ENCODE measurements at places on chromosomes 1 and 21.

DNA sequence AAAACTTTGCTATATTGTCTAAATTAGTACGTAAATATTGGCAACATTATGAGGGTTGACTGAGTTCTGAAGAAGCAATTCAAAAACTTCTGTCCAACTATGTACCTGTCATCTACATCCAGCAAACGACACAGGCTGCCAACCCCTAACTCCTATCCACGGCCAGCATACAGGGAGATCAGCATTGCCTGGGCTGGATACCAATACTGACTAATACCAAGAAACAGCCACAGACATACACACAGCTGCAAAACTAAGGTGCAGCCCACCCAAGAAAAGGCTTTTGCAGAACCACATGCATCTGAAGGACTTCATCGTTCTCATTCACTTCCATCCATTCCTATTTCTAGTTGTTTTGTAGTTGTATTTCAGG, 2.0 kb downstream of the KIAA0319L start:
- DNase-seq: no peak

- peak; percentile 17 for DNase-seq
These were observed 38.6 kb upstream of the EPS8L3 start for GRCh38 chr1:109802136-109802900.

- no peak for DNase-seq
These were observed 332.4 kb downstream of the CAMTA1 start for GRCh38 chr1:7117399-7118281.

DNA sequence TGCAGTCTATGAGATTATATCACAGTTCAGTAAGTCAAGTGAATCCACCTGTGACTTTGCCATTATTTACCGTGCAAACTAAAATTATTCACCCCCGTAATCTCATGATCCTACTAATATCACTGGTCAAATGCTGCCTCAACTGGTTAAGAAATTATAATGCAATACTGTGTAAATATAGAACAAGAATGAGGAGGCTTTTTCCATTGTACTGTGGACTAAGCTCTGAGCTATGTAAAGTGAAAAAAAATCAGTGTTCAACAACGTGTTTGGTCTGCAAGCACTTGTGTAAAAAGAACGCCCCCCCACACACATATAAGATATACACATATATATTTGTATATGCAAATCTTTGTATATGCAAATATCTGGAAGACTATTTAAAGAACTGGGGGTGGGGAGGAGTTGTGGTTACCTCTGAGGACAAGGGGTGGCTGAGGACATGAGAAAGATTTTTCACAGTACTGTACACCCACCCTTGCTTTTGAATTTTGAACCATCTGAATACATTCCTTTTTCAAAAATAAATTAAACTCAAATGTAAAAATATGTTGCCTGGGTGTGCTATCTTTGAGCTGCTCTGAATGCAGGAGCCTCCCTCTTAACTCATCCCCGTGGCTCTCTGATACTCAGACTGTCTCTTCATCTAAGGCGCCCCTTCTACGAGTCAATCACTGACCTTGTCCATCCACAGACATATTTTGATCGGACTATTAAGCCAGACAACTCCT, 57.0 kb downstream of the PTP4A2 start:
- DNase-seq: no peak

- no peak for DNase-seq
These were observed 70.2 kb downstream of the SH3GLB1 start for GRCh38 chr1:86774305-86775295.

GRCh38 chr1:115182012-115182715, 92.9 kb upstream of the TSPAN2 start:
- no peak for DNase-seq

DNA sequence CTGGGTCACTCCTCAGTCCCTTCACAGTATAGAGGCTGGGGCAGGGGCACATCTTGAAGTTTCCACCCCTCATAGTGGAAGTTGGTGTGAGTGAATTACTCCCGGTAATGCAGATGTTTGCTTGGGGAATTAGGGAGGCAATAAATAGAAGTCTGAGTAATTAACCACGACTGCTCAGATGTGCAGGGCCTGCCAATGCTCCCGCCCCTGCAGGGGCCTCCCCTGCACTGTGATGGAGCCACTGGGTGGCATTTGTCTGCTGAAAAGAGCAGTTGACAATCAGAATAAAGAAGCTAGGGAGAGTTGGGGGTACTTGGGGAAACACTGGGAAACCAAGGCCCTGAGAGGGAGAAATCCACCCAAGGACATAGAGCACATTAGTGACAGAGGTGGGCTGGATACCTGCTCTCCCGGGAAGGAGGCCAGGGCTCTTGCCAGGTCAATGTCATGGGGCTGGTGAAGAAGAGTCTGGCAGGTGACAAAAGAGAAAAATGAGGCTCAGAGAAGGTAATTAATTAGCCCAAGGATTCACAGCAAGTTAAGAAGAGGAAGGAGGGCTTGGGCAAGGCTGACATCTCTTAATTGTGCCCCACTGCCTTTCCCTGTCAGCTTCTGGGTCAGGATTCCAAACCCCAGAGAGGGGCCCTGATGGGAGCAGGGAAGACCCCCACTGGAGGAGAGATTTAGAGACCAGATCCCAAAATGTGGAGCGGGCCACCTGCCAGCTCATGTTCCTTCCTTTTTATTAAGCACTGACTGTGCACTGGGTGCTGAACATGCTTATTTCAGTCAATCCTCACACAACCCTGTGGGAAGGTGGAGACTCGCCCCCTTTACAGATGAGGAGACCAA, 436.2 kb downstream of the MATN1 start:
- DNase-seq: no peak

- no peak for DNase-seq
These were observed 1.8 kb downstream of the ERRFI1 start for GRCh38 chr1:8024329-8024728.

DNA sequence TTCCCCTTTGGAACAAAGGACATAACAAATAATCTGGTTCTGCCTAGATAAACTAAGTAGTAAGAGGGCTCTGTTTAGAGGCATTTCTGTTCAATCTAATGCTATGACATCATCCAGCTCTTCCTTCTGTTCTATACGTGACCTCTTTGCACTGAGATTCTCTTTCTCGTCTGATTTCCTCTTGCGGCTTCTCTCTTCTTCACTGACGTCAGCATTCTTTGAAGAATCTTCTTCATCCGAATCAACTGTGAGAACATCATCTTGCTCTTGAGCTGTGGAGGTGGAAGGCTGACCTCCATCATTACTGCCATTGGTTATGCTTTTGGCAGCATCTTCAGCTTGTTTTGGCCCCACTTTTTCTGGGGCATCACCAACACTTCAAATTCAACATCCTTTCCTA, 130.4 kb downstream of the HS2ST1 start:
- peak; percentile 23 for DNase-seq

- no peak for DNase-seq
These were observed 34.8 kb downstream of the RIMS3 start for GRCh38 chr1:40630488-40631223.

GRCh38 chr1:191608367-191608766, 549.9 kb upstream of the RGS18 start:
- no peak for DNase-seq

GRCh38 chr1:161171191-161171590, 5.0 kb downstream of the PPOX start:
- no peak for DNase-seq

- DNase-seq: no peak
These were observed 30.4 kb upstream of the CR2 start for GRCh38 chr1:207423560-207424292.

DNA sequence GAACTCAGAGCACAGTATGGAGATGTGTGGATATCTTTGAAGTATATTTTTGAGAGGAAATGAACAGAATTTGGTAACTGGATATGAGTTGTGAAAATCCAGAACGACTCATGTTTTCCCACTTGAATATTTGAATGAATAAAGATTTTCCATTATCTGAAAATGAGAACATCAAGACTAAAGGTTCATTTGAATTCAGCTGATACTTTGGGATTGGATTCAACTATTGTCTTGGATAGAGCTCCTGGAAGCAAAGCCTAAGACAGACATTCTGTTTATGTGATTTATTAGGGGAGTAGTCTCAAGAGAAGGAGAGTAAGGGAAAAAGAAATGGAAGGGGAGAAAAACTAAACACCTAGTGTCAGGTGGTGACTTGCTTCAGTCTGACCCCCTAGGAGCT, 256.0 kb upstream of the LYPLAL1 start:
- DNase-seq: no peak

- DNase-seq: no peak
These were observed 64.1 kb downstream of the MIS18A start for GRCh38 chr21:32214654-32215305.

GRCh38 chr1:26811708-26812107, 14.8 kb upstream of the ZDHHC18 start:
- DNase-seq: no peak

GRCh38 chr1:99758073-99758511, 8.3 kb downstream of the FRRS1 start:
- no peak for DNase-seq

GRCh38 chr1:68145418-68146126, 86.8 kb downstream of the WLS start:
- no peak for DNase-seq

DNA sequence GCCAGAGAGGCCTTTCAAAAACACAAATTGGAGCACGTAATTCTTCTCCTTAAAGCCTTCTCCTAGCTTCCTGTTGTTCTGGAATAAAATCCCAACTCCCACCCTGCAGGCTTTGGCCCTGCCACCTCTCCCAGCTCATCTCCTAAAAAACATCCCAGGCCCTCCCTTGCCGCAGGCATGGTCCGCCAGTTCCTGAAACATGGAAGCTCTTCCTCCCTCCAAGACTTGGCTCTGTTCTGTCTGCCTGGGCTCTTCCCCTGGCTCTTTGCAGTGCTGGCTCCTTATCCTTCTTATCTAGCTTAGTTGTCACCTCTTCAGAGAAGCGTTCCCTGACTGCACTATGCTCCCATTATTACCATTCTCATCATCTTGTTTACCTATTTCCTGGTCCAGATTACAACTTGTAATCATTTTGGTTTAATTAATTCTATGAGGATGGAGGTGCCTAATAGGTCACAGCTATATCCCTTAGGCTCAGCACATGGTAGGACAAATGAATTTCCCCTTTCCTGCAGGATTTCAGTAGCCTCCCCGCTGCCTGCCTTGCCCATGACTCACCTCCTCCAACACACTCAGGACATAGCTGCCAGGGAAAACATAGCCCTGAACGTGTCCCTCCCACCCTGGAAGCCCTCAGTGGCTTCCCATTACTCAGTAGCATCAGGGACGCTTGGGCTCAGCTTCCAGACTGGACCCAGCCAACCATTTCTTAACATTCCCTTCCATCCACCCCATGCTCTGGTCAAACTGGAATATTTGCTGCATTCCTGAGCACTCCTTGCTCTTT, 15.7 kb upstream of the IGSF21 start:
- no peak for DNase-seq

DNA sequence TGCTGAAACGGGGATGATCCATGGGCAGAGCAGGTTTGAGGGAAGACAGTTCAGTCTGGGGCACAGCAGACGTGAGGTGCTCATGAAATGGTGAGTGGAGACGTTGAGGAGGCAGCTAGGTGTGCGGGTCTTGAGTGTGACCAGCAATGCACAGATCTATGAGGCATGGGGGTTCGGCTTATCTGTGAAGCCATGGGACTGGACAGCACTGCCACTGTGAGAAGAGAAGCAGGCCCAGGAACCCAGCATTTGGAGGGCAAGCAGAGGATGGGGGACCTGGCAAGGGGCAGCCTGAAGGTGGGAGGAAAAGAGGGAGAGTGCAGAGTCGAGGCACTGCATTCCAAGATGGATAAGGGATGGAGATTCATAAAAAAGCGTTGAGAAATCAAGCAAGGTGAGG, 8.0 kb downstream of the CSF1 start:
- no peak for DNase-seq

DNA sequence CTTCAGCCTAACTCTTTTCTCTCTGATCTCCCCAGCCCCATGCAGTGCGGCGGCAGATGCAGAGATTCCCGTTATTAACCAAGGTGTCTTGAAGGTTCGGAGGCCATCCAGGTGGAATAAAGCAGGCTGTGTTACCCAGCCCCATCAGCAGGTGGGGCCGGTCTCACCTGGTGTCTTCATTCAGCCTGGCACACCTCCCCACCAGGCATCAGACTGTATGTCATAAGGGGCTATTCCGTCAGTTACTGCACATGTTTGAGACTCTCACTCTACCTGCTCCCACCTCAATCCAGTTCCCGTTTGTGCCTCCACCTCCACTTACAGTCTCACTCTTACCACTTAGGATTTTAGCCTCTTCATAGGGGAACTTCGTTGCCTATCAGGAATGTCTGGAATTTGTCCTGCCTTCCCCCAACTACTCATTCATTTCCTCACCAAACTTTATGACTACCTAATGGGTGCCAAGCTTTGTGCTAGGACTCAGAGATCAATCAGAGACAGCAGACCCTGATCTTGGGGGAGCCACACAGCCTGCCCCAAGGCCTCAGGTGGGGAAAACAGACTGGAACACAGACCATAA, 170.2 kb downstream of the PLPP3 start:
- no peak for DNase-seq

GRCh38 chr1:104019675-104020049, 270.0 kb downstream of the AMY1C start:
- DNase-seq: no peak

- no peak for DNase-seq
These were observed 7.1 kb upstream of the MATN1 start for GRCh38 chr1:30730346-30731108.

GRCh38 chr1:2539312-2539907, 9.3 kb upstream of the HES5 start:
- DNase-seq: no peak

- DNase-seq: no peak
These were observed 1.3 kb upstream of the NPPB start for GRCh38 chr1:11860083-11860482.

GRCh38 chr1:210898473-210898872, 235.5 kb downstream of the KCNH1 start:
- no peak for DNase-seq

- no peak for DNase-seq
These were observed 767.7 kb upstream of the ADGRL2 start for GRCh38 chr1:81032973-81033425.

DNA sequence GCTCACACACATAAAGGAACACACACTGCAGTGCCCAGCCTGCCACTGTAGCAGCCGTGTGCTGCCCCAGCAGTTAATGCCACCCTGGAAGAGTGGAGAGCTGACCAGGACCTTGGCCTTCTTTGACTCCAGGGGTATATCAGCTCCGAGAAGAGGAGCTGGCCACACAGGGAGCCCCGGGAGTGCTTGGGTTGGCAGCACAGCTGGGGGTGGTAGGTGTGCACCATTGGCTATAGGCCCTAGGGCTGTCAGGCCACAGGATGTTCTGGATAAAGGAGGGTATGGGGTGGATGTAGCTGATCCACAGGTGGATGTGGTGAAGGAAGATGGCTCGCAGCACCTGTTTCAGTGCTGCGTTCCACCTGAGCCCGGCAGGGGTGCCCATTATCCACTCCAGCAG, 640.5 kb downstream of the PLPP3 start:
- no peak for DNase-seq

GRCh38 chr1:76254104-76255030, 179.8 kb downstream of the ST6GALNAC3 start:
- DNase-seq: no peak

DNA sequence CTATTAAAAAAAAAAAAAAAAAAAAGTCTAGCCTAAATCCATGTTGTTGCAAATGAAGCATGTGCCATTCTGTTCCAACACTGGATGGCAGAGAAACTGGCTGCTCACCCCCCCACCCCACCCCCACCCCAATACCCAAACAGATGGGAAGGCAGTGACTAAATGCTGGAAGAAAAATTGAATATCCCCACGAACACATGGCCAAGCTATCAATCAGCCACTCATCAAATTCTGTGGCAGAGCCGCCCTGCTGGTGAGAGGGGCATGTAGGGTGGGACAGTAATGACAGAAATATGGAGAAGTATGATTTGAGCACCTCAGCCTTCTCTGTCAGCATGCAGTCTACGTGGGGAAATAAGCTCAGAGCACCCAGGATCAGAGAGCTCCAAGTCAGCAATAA, 34.1 kb downstream of the OPTC start:
- DNase-seq: no peak
